Left lobe of liver (tissue), 2 donors: ENCODE measurements at places on chromosomes 3 and 15. TPM values are rescaled to one million over a fixed set of nuclear protein-coding genes. Genes with fewer than 3 reads are reported as not detected.

Gene SCG5
- total RNA-seq = 16.5 TPM

Gene BAHD1
- total RNA-seq = 12.8 TPM

Gene CCR1
- 2.3 TPM for total RNA-seq

Gene NUP210
- total RNA-seq = 19.1 TPM

Gene NEO1
- 9.2 TPM for total RNA-seq

Gene ADAMTS7
- total RNA-seq = 0.86 TPM

Gene TRH
- total RNA-seq = not detected

Gene NR2E3
- 0.33 TPM for total RNA-seq

Gene SH3GL3
- not detected for total RNA-seq

Gene IL5RA
- total RNA-seq = not detected
